Esophagus mucosa (tissue), 1 donor: ENCODE measurements at places on chromosomes 2 and 18.
A peak's percentile ranks its signal among the peaks of the same experiment; 100 is the strongest.

DNA sequence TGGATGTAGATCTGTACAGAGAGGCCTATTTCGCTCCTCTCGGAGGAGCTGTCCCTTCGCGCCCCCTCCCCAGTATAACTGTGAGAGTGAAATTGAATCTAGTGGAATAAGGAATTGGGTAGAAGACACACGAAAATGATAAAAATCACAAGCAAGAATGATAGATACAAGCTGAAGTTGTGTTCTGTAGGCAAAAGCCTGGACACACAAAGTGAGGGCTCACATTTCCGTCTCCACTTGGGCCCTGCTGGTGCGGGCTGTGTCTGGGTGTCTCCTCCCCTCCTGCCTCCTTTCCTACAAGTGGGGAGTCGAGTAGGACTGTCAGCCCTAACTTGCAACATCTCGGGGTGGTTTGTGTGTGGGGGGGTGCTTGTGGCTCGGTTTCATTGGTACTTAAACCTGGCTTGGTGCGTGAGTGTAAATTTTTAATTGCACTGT lies 457 bp upstream of the SP9 start:
- ATAC-seq: no peak

DNA sequence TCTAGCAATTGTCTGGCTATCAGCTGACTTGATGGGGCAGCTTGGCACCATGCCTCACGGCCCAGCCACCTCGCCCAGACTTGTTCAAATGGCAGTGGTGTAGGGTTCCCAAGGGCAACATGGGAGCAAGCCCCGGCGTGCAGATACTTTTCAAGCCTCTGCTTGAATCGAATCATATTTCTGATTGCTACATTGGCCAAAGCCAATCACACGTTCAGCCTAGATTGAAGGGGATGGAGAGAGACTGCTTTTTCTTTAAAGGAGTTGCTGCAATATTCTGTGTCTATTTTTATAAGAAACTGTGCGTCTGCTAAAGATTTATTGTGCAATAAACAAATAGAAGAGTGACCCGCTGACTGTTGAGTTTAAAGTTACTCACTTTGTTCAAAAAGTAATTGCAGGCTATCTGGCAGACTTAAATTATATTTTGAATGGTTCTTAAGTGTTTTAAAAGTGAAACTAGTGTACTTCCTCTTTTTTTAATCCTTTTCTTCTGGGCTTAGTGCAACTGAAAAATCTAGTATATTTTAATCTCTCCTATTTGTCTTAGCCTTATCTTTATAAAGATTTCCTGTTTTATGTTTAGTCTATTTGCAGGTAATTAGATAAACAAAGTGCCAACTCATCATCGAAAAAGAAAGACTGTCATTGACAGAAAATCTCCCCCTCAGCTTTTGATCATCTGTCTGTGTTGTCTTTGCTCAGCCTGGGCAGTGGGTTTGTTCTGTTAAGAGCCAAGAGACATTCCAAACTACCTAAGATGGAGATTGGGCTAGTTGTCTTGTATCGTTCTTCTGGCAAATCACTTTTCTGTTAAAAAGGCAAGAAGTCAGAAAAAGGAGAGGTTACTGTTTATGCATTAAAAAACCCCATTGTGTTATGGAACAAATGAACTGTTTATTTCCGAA lies 156.1 kb downstream of the TPGS2 start:
- peak; percentile 95 for ATAC-seq

DNA sequence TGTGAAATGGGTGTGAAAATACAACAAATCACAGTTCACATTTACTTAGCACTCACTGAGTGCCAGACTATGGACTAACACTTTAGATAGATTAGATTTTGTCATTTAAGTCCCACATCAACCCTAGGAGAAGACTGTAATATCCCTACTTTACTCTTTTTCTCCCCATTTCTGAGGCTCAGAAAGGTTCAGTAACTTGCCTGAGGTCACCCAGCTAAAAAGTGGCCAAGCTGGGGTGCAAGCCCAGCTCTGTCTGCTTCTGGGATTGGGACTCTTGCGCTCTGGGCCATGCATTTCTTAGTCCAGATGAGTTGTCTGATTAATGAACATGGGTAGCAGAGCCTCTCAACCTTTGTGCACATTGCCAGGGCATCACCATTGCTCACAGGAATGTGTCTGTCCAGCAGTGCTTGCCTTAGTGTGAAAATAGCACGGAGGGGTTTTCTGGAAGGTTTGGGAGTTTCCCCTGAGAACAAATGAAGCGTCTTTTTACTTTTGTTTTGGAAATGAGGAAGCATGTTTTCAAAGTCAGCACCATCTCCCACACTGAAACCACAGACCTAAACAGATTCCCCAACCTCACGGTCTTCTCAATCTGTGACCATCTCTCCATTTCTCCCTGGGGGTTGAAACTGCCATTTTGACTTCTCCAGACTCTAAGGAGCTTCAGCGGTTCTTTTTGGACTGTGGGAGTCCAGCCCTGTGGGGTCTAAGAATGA lies 31.9 kb downstream of the NRP2 start:
- no peak for ATAC-seq

DNA sequence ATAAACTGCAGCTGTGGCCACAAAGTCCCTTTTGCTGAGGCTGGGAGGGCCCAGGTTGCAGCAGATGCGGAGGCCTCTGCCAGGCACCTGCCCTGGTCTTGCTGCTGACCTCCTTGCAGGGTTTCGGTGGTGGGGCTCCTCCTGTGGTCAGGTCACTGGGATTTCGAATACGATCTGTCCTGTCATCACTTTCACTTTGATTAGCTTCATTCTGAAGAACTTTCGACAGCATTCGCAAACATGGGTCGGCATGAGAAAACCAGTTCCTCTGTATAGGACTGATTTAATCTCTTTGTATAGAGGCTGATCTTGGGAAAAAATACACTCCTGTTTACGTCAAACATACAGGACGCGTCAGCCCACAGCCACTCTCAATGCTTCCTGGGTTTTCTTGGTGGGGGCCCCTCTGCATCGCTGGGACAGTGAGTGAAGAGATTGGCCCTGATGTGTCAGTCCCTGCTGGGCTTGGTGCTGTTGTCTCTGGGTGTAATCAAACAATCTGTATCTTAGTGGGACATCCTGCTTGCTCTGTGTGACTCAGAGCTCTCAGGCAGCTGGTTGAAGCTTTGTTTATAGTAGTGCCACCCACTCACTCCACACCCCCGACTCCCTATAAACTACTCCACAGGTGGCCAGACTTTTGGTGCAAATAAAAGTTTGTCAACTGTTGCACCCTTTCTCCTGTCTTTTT lies 209.4 kb upstream of the CXCR4 start:
- peak; percentile 55 for ATAC-seq

DNA sequence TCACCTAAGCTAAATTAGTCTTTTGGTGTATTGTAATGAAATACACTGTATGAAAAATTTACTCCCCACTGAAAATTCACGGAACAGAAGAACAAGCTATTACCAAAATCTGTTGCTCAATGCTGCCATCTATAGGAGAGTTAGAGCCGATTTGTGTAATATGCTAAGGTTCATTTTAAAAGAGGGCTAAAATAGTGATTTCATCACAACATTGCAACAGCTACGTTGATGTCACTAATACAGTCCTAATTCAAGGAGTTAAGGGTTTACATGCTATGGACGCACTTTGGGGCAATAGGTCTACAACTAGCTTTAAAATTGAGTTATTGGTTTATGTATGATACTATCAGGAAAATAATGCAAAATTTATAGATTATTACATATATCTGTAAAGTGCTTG lies 3.0 kb upstream of the IRS1 start:
- ATAC-seq: peak; percentile 28

DNA sequence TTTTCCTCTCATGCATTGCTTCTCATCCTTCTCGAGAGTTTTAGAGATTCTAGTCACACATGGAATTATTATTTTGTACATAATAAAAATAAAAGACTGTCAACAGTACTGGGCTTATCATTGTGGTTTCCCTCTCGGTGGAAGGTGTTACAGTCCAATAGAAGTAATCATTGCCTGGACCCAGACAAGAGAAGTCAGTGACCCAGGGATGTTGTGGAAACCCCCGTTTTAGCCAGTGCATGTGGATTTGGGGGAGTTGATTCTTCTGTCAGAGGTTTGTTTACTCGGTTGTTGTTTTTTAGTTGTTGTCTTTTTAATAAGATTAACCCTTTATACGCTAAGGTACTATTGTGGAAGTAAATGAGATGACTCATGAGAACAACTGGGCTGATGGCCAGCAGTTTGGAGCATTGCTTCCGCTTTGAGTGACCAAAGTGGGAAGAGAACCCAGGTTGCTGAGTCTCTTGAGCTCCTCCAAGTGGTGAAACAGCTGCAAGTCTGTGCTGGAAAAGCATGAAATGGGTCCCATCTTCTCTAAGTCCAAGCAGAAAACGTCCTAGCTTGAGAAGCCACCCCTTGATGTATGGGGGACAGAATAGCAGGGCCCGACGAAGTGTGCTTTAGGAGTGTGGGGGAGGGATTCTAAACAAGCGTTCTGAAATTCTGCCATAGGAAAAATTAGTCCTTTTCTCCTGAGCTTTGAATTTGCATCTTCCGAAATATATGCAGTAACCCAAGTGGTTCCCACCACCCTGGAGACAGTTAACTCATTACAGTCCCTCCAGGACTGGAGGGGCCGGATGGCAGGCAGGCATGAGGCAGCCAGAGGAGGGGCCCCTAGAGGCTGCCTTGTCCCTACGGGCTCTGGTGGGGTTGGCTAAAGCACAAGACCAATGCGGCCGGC lies 61.8 kb upstream of the GPR45 start:
- ATAC-seq: peak; percentile 73

DNA sequence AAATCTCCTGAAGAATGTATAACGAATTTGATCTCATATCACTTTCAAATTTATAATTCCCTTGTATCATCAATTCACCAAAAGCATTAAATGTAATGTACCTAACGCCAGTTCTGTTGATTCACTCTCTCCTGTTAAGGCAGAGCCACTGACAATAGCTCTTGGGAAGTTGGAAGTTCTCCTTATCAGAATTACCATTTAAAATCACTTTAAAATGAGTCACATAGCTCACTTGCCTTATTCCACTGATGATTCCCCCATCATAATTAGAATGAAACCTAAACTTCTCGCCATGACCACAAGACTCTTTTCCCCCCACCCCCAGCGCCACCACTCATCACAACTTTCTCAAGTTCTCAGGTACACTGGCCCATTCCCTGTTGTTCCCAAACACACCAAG lies 117.1 kb downstream of the PID1 start:
- no peak for ATAC-seq

DNA sequence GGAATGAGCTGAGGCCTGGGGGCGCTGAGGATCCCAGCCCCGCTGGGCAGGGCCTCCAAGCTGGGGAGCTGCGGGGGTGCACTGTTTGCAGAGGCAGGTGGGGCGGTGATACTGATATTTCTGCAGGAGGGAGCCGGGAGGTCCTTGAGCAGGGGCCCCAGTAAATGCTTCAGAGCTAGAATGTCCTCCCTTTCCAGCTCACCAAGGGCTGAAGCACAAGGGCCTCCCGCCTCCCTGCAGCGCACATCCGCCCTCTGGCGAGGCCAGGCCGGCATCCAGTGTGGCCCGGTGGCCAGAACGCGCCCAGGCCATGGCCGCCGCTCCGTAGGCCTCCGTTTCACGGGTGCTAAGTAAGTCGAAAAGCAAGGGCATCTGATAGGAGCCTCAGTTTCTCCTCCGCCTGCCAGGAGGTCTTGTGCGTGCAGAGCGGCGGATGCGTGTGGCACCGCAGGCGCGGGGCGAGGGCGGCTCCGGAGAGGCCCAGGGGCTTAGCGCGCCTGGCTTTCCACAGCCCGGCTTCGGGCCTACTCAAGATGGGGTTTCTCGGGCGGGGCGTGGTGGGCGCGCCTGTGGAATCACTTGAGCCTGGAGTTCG lies 29.5 kb upstream of the CHMP1B start:
- ATAC-seq: no peak

DNA sequence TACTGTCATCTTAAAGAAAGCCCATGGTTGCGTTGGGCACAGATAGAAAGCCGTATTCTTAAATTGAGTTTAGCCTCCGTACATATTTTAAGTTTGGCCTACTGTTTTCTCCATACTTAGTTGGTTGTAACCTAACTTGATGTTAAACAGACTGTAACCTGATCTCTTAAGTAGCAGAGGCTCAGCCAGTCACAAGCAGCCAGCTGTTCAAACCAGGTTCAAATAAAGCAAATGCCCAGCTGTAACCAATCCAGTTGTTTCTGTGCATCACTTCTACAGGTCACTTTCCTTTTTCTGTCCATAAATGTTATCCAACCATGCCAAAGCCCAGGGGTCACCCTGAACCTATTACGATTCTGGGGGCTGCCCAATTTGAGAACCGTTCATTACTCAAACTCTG lies 10.0 kb upstream of the THADA start:
- no peak for ATAC-seq

- no peak for ATAC-seq
Measured at GRCh38 chr2:29281086-29281915, 166.1 kb downstream of the CLIP4 start.

GRCh38 chr2:113878743-113879142 lies 11.1 kb upstream of the ACTR3 start:
- no peak for ATAC-seq

DNA sequence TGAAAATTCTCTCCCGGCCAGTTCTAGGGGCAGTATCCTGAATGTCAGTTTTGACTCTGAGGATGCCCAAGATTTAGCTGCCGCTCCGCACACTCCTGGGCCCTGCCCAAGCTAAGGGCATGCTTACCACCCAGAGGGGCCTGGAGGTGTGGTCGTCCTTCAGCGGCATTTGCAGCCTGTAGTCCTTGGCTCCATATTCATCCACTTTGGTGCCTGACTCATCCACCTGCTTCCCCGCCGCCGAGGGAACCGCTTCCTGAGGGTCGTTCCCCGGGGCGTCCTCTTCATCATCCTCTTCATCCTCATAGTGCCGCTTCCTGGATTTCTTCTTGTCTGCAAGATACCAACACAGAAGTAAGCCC lies 577 bp downstream of the ERCC3 start:
- ATAC-seq: peak; percentile 45

GRCh38 chr18:51461956-51462355 lies 264.5 kb upstream of the MEX3C start:
- no peak for ATAC-seq

DNA sequence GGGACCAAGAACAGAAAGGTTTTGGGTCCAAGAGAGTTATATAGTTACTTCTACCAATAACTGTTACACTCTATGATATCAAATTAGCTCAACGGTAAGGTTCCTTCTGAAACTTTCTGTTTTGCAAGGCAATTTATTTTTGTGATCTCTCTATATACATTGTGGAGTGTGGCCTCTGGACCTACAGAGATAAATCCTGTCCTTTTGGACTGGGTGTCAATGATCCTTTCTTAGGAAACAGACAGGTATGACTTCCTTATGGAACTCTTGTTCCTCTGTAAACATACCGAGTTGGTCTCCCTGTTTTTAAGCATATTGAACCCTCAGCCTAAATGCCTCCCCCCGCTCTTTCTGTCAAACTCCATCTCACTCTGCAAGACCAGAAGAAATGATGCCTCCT lies 1117.8 kb downstream of the BCL11A start:
- no peak for ATAC-seq

DNA sequence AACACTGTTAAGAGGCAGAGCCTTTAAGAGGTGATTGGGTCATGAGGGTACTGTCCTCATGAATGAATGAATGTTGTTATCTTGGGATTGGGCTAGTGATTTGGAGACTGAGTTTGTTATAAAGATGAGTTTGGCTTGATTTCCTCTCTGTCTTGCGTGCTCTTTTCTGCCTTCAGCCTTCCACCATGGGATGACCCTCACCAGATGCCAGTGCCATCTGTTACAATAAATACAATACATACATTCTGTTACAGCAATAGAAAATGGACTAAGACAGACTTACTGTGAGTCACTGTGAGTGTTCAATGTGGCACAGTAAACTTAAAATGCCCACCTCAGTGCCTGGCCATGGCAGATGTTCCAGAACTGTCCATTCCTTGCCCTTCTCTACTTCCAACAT lies 95.0 kb upstream of the ZFP36L2 start:
- ATAC-seq: no peak

- ATAC-seq: peak; percentile 65
Measured at GRCh38 chr18:62420513-62421209, 95.6 kb downstream of the TNFRSF11A start.
